Stimulated activated CD8-positive, alpha-beta memory T cell treated with anti-CD3 and anti-CD28 coated beads, Interleukin-7, amount 100 ng/mL, for 1 hour (primary cell): ENCODE measurements at places on chromosomes 12 and 14.

DNA sequence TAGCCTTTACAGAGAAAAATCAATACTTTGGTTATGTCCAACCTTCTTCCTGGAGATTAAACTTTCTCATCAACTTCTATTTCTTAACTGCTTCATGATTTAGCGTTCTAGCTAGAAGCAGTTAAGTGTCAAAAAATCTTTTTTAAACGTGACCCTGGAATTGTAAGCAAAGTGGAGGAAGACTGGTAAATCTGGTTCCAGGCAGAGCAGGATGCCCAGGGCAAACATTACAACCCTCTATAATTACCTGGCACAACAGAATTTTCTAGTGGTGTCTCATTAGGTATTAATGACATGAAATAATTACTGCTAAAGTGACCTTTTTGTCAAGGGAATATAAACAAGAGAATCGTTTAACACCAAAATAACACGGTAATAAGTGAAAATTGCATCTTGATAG lies 320.8 kb downstream of the MED13L start:
- DNase-seq, result no peak

DNA sequence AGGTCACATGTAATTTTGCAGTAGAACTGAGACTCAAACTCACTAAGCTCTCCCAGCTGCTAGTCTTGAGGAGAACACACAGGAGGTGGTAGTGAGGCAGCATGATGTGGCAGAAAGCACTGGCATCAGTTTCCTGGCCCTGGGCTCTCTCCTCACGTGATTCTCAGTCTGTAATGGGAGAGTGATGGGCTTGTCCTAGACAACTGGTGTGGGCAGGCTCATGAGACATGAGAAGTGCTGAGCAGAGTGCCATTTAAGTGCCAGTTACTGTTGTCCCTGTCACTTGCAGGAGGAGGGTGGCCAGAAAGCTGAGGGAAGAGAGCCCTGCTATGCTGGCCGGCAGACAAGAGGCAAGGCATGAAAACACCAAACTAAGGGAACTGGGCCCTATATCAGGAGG lies 48.5 kb upstream of the OVCH1 start:
- no peak for DNase-seq

DNA sequence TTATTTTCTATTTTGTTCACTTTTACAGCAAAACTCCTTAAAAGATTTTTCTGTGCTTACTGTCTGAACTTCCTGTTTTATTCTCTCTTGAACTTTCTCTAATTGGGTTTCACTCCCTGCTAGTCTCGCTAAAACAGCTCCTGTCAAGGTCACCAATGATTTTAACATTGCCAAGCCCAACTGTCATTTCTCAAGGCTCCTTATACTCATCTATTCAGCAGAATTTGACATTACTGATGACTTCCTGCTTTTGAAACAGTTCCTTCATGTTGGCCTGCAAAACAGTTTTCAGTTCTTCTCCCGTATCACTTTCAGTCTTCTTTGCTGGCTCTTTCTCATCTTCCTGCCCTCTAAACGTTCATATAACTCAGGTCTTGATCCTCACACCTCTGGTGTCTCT lies 268.5 kb upstream of the USP15 start:
- DNase-seq, result no peak

- DNase-seq, result no peak
Measured at GRCh38 chr14:96167224-96168148, 37.2 kb upstream of the BDKRB2 start.

- no peak for DNase-seq
Measured at GRCh38 chr14:93105362-93105761, 10.4 kb downstream of the ITPK1 start.

- DNase-seq, result no peak
Measured at GRCh38 chr12:75477137-75477536, 3.4 kb upstream of the GLIPR1 start.

- DNase-seq, result no peak
Measured at GRCh38 chr12:107349008-107349747, 255.8 kb upstream of the CRY1 start.

DNA sequence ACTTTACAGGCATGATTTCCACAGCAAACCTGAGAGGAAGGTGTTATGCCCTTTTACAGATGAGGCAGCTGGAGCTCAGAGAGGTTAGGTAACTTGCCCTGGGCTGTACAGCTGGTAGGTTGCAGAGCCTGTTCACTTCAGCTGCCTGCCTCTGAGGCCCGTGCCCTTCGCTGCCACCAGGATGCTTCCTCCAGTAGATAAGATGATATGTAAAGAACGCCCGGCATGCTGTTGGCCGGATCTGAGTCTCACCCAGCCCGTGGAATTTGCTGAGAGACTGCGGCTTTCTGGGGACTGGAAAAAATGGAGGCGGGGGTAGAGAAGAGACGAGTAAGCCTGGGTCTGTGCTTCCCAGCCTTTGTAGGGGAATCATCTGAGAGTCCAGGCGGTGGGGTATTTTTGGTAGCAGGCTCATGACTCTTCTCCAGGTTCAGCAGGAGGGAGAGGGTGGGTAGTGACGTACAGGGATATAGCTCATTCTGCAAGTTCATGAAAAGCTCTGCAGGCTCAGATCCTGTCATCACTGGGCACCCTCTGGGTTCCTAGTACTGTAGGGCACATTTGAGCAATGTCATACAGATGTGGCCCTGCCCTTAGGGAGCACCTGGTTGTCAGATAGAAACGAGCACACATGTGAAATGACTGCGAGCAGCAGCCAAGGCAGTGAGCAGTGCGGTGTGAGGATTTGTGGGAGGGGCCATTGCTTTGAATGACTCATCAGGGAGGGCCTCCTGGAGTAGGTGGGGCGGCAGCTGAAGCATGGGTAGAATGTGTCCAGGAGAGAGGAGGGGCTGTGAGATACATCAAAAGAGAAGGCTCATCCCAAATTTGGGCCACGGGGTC lies 159.4 kb downstream of the TSPAN9 start:
- DNase-seq, result no peak

GRCh38 chr12:31682136-31682962 lies 22.9 kb downstream of the ETFBKMT start:
- DNase-seq, result peak; percentile 30

DNA sequence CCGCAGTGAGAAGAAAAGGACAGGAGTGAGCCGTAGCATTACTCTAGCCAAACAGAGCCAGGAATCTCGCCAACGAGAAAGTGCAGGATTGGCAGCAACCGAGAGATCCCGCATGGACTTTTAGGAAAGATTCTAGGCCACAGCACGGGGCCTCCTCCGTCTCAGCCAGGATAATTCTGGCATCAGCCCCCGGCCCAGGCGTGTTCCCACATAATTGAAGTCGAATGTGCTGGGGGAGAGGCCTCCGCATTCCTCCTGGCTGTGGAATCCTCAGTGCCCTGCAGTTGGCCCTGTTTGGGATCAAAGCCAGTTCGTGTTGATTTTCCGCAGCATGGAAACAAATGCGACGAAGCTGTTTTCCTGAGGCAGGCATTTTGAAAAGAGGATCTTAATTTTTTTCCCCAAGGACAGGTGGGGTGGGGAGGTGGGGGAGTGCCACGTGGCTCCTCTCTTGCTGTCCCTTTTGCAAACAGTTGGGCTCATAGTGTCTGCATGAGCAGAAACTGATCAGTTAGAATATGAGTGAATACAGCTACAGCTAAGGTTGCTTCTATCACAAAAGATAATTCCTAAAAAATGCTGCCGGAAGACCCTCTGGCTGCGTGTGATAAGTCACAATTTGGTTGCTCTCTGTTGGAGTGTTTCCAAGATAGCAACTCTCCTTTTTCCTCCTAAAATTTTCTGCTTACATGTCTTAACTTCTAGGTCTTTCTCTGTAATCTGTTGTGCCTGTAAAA lies 37.3 kb upstream of the ATXN2 start:
- no peak for DNase-seq

DNA sequence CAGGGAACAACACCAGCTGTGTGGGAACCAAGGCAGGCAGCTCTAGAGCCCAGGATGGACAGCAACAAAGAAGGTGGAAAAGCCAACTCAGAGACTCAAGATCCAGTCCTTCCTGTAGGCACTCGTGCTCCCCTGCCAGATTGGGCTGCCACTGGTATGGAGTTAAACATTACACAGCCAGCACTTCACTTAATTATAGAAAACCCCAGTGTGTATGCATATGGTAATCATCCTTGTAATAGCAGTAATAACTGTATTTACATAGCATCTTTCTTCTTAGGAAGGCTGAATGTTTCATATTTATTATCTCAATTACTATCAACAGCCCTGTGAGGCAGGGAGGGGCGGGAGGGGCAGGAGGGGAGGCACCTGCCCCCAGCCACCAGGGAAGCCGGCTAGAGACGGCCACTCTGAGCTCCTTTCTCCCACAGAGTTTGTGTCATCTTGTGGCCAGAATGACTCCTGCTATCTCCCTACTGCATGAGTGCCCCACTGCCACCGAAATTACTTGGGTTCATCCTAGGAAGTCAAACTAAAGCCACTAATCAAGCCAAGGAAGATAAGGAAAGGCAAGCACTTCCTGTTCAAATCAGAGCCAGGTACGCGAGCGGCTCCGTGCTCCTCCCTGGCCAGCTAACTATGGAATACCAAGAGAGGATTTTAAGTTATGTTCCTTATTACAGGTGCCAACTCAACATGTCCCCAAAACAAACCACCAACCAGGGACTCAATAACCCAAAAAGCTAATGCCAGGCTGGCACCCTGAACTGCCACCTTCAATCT lies 15.7 kb upstream of the RAB35 start:
- DNase-seq, result no peak

DNA sequence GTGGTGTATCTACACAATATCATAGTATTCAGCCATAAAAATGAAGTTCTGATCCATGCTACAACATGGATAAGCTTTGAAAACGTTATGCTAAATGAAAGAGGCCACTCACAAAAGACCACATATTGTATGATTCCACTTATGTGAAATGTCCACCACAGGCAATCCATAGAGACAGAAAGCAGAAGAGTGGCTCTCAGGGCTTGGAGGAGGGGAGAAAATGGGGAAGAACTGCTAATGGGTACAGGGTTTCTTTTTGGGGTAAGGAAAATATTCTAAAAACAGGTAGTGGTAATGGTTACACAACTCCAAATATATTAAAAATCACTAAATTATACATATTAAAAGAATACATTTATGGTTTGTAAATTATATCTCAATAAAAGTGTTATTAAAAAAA lies 16.5 kb downstream of the SCNN1A start:
- no peak for DNase-seq

DNA sequence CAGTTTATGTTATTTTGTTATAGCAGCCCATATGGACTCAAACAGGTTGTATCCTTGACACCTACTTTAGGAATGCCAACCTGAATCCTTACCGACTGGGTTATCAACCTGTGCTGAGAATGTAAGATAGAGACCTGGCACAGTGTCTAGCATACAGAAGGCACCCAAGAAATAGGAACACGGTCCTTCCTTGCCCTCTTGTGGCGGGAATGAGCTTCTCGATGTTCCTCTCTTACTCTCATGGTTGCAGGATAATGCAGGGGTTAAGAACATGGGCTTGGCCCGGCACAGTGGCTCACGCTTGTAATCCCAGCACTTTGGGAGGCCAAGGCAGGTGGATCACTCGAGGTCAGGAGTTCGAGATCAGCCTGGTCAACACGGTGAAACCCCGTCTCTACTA lies 6.5 kb downstream of the C12orf43 start:
- no peak for DNase-seq

DNA sequence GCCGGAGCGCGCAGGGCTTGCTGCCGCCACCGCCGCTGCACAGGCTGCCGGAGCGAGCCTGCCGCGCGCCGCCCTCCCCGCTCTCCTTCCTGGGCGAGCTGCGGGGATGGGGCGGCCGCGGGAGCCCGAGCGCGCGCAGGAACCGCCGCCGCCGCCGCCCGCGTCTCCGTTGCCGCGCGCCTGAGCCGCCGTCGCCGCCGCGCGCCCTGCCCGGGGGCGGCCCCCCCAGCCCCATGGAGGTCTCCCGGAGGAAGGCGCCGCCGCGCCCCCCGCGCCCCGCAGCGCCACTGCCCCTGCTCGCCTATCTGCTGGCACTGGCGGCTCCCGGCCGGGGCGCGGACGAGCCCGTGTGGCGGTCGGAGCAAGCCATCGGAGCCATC lies 352 bp downstream of the PLXNC1 start:
- DNase-seq, result no peak

- no peak for DNase-seq
Measured at GRCh38 chr12:56237552-56237951, 7.7 kb downstream of the SLC39A5 start.

DNA sequence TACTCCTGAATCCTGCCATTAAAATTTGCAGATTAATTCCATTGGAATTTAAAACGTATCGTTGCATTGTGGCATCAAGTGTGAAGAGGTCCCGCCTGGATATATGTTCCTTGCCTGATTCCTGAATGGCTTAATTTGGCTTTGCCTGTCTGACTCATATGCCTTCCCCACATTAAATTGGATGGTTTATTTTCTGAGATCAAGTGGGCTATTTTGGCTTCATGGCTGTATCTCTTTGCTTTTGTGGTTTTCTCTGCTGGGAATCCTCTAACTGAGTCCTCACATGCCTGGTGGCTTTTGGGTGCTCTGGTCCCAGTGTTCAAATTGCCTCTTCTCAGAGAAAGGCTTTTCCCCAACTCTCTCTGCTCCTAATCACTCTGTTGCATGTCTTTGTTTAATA lies 127.9 kb upstream of the DYRK2 start:
- no peak for DNase-seq

DNA sequence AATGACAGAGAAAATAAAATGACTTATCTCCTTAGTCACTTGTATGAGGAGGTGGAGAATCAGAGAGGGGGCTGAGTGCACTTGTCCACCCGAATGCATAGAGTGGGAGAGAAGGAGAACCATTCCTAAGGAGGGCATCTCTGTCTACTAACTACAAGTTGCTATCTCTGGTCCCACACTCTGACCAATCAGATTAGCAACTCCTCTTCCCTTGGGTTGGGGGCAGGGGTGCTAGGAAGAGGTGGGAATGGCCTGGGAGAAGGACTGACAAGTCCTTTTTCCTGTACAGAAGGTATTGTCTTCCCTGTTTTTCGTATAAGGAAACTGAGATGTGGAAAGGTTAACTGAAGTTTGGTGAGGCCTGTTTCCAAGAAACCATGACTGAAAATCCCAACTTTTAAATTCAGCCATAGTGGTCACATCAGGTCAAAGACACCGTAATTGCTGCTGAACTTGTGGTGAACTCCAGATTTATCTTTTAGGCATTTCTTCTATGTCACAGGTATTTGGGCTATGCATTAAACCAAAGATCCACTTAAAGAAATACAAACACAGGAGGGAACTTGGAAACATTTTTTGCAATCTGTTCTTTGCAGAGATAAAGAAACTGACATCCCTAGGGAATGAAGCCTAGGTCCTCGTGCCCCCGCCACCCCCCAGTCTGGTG lies 207.8 kb downstream of the CRADD start:
- DNase-seq, result no peak

GRCh38 chr12:92537290-92537960 lies 165.4 kb upstream of the PLEKHG7 start:
- no peak for DNase-seq

DNA sequence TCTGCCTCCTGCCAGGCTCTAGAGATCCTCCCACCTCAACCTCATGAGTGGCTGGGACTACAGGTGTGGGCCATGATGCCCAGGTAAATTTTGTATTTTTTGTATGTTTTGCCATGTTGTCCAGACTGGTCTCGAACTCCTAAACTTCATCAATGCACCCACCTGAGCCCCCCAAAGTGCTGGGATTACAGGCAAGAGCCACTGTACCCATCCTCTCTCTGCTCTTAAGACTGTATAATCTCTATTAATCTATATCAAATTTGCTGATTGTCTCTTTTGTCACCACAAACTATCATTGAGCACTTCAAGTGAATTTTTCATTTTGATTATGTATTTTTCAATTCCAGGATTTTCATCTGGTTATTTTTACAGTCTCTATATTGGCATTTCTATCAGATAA lies 440.3 kb downstream of the NOVA1 start:
- no peak for DNase-seq

- no peak for DNase-seq
Measured at GRCh38 chr12:12723149-12723680, 6.0 kb downstream of the CDKN1B start.

GRCh38 chr12:6355491-6356373 lies 13.9 kb upstream of the TNFRSF1A start:
- DNase-seq, result no peak

GRCh38 chr12:2149091-2149490 lies 96.3 kb downstream of the CACNA1C start:
- no peak for DNase-seq
